ENCODE measurements at places on chromosomes 11 and 22. TPM values are rescaled to one million over a fixed set of nuclear protein-coding genes. Genes with fewer than 3 reads are reported as not detected.

DNA sequence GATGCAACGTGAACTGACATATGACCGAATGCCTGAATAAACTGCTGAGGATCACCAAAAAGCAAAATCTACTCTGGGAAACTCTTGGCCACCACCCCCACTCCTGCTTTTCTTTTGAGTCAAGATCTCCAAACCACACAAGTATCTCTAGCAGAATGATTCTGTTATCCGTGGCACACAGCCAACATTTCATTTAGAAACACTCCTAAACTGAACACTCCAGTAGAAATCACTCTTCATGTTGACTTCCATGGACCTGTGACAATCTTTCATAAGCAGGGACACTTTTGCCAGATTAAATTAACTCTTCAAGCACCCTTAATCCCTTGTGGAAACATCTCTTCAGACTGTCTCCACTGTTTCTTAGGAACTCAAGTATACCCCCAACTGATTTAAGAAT is 44.4 kb downstream of the VSIG10L2 start:
- peak; percentile 41 for DNase-seq

GRCh38 chr11:1827931-1828330 is 6.9 kb upstream of the SYT8 start:
- no peak for DNase-seq

DNA sequence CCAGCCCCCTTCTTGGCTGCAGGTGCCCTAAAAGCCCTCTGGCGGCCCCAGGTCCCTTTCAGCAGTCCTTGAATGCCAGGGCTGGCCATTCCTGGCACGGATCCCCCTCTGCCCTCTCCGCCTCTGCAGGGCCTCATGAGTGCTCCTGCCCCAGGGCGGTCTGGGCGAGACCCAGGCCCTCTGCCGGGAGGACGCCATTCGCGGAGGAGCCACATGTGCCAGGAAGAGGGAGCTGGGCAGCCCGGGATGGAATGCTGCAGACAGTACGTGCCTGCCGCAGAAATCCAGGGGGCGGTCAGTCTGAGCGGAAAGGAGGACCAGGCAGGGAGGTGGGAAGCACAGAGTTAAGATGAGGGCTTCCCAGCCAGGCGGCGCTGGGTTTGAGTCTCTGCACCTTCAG is 2.8 kb downstream of the CABP7 start:
- no peak for DNase-seq

The OR8D1 gene
- not detected for total RNA-seq

Measured in activated T-cell treated with anti-CD3 and anti-CD28 coated beads, Interleukin-2, amount 50 U/mL, for 72 hours (primary cell).